Inflammatory macrophage treated with lipopolysaccharide for 1 hour (primary cell): ENCODE measurements at places on chromosomes 5 and 9.

GRCh38 chr9:115986508-115986907 is 167.1 kb upstream of the PAPPA start:
- no peak for DNase-seq

DNA sequence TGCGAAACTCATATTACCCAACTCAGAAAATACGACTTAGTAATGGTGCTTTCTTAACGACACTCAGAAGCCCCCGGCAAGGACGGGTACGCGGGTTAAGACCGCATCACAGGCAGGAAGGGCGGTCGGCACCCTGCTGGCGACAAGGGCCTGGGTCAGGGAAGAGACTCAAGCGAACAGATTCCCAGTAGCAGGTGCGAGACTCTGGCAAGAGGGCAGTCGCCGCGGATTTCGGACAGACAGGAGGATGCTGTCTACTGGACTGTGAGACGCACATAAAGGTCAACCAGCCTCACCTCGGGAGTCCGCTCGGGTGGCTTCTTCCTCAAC is 398 bp downstream of the RAPGEF6 start:
- no peak for DNase-seq

DNA sequence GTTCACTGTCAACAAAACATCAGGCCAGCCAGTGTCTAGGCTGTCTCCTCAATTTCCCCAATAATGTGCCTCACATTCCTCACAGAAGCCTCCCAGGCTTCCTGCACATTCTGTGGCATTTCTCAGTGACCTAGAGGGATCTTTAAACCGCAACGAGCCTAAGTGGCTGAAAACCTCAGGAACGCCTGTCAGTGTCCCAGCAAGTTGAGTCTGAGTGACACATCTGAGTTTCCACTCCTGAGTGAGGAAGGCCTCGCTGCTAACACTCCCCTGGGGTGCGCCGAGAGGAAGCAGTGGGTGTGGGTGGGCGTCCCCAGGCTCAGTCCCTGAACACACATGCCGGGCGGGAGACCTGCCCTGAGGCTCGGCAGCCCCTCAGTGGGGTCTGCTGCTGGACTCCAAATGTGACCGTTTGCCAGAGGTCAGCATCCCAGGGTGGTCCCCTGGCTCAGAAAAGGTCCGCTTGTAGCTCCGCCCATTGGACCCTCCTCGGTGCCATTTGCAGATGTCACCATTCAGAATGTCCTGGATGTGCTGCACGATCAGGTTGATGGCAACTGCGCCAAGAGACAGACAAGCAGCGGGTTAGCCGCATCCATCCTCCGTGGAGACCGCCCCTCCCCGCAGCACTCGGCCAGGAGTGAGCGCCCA is 6.3 kb downstream of the UCK1 start:
- no peak for DNase-seq

DNA sequence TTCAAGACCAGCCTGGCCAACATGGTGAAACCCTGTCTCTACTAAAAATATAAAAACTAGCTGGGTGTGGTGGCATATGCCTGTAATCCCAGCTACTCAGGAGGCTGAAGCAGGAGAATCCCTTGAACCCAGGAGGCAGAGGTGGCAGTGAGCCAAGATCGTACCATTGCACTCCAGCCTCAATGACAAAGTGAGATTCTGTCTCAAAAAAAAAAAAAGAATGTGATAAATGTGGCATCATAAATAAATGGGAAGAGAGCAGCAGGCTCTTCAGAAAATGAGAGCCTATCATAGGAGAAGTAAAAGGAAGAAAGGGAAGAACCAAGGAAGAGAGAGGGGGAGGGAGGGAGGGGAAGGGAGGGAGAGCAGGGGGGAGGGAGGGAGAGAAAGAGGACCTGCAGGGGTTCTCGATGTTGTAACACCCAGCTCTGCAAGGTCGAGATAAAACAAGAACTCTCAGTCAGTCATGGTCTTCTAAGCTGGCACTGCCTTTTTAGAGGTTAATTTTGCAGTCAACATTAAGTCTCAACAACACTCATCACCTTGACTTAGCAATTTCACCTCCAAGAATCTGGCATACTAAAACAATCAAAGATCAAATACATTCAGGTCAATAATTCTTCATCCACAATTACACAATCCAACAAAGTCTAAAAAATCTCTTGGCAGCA is 68.7 kb upstream of the SIMC1 start:
- no peak for DNase-seq

- no peak for DNase-seq
Measured at GRCh38 chr9:69149321-69149807, 24.7 kb upstream of the TJP2 start.

DNA sequence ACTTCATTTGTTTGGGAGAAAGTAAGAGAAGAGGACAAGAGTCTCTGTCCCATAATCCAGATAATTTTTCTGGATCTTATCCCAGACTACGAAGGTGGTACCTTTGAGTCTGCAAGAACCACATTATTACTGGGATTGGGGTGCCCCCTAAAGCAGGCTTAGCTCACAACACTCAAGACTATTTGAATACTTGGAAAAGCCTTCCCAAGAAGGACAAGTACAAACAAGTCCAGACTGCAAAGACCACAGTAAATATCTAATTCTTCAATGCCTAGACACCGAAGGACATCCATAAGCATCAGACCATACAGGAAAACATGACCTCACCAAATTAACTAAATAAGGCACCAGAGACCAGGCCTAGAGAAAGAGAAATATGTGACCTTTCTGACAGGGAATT is 40.2 kb upstream of the TMED7 start:
- no peak for DNase-seq
